Stimulated activated CD4-positive, alpha-beta T cell treated with anti-CD3 and anti-CD28 coated beads, TNF-alpha, amount 100 ng/mL, for 1 hour (primary cell): ENCODE measurements at places on chromosomes 2 and 18.

DNA sequence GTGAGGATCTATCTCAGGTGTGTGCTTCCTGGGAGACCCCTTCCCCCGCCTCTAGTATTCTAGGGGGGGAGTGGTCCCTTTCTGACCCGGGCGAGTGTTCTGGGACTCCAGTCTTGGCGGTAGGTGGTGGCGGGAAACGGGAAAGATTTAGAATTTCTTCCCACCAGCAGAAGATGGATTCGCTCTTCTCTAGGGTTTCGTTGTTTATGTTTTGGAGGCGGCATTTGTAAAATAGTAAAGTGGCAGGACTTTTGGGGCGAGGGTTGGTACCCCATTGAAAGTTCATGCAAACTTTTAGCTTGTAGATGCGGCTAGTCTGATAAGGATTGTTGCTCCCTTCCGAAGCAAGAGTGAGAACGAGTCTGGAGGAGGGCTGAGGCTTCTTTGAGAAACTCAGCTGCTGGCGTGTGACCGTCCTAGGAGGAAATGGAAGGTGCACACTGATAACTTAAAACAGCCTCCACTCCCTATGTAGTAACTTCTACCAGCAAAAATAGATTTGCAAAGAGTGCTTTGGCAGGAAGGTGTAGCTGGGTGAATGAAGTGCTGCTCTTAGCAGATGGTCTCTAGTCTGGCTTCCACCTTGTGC, 412 bp downstream of the GPD2 start:
- DNase-seq: no peak

- DNase-seq: no peak
These were observed 89.6 kb upstream of the CCDC141 start for GRCh38 chr2:179139506-179139905.

DNA sequence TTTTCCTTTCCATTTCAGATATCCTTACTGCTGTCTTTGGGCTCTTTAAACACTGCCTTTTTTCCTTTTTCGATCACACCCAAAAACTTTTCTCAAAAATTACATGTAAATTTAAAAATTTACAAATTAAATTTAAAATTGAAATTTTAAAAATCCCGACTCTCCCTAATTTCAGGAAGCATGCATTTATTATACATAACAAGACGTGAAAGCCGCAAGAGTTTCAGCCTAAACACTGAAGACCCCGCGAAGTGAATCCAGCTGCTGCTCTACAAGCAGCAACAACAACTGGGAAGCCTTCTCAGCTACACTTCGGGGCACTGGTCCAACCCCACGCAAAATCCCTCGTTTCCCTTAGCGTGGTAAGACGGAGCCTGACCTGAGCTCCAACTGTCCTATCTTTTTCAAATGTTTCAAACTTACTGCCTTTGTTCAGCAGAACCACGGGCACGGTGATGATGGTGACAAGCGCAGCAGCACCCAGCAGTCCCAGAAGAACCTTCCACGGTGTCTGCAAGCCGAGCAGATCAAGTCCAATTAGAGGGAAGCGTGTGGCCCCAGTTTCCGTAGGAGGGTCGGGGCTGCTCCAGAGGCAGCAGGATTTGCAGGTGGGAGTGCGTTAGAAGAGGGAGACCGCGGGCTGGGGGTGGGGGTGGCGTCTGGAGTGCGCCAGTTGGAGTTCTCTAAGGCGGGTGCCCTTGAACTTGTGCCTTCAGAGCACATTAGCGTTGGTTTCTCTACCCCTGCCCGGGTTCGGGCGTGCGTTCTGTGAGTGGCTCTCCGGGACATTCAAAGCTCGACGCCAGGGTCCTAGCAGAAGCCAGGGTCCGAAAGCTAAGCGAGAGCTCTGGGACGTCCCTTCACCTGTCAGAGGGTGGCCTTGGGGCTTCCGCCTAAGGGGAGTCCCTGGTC, 783 bp downstream of the DPP4 start:
- no peak for DNase-seq

DNA sequence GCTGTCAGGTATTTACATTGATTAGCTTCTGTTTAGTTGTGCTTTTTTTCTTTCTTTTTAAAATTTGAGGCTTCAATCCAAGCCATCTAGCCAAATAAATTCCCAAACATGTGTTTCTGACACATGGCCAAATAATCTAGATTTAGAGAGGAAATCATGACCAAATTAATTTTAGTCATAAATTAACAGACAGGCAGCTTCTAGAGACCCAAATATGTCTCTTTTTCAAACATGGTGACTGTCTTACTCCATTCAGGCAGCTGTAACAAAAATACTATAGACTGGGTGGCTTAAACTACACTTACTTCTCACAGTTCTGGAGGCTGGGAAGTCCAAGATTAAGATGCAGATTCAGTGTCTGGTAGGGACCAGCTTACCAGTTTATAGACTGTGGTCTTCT, 23.2 kb upstream of the NAB1 start:
- no peak for DNase-seq

- no peak for DNase-seq
These were observed 303.5 kb downstream of the EPHA4 start for GRCh38 chr2:221268631-221269030.

GRCh38 chr2:174554529-174555150, 43.0 kb downstream of the WIPF1 start:
- no peak for DNase-seq

DNA sequence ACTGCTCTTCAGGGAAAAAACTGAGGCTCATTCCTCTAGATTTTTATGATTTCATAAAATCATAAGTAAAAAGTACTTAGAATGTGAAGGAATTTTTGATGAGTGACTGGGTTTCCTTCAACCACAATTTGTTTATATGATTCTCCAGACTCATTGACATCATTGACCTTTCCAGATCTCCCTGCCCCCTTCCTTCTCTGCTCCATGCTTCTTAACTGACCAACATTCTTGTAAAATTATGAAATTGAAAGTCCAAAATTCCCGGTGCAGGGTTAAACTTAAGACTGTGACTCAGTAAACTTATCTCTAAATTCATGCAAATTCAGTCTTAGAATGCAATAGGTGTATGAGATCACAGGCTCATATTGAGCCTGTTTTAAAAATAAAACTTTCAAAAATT, 648.9 kb downstream of the TDRD15 start:
- no peak for DNase-seq

GRCh38 chr2:211225784-211226183, 669.4 kb downstream of the CPS1 start:
- DNase-seq: no peak

DNA sequence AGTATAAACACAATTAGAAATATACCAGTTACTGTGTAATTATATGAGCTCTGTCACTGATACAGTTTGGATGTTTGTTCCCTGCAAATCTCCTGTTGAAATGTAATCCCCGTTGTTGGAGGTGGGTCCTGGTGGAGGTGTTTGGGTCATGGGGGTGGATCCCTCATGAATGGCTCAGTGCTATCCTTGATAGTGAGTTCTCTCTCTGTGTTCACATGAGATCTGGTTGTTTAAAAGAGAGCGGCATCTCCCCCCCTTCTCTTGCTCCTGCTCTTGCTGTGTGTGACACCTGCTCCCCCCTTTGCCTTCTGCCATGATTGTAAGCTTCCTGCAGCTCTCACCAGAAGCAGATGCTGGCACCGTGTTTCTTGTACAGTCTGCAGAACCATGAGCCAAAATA, 24.1 kb downstream of the MTX2 start:
- DNase-seq: no peak
